NCI-H146 (cell line): ENCODE measurements at places on chromosomes 5 and 9.

DNA sequence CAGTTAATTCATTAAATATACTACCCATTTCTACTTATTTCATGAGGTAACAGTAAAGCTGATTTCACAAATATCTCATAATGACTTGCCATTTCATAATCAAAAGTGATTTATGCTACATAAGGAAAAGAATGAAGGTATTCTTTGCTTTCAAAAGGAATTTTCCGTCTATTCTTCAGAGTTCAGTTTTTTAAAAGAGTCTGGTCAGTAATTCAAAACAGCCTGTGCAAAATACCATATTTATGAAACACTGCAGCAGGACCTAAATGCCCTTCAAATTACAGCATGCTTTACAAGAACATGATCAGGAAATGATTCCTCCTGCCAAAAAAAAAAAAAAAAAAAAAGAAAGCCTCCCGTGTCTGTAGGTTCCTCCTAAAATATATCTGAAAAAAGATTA lies 154.7 kb downstream of the KIAA0825 start:
- DNase-seq, result no peak

- DNase-seq, result no peak
Measured at GRCh38 chr5:176875783-176876505, 23.2 kb downstream of the HK3 start.

DNA sequence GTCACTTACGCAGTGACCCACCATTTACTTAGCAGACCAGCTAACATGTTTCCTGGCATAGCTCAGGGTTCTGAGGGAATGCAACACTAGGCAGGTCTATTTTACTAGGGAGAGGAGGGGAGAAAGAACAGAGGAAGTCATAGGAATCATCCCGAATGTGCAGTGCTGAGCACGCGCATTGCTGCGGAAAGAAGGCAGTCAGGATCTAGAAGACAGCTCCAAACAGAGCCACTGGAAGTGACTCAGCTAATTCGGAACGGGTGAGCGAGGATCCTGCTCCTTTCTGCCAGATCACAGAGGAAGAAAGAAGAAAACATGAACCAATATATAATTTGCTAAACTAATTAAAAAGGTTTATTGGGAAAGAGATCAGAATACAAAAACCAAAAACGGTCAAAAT lies 339.8 kb downstream of the EFNA5 start:
- DNase-seq, result no peak

- DNase-seq, result peak; percentile 85
Measured at GRCh38 chr5:78016863-78017529, 240.9 kb upstream of the TBCA start.

DNA sequence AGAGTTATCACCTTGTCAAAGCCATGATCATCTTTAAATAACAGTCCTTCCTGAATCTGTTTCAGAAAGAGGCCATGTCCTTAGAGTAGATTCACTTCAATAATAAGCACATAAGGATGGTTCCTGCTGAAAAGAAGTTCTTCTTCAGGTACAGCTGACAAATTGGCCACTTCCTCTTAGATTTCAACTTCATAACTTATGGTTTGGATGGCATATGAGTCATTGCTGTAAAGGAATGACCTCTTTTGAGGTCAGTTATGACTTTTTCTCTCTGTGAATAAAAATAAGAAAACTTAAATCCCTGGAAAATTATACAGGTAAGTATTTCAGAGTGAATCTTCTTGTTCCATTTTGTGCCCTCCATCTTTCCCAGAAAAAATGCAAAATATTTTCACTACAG lies 555.3 kb upstream of the ZNF462 start:
- no peak for DNase-seq

DNA sequence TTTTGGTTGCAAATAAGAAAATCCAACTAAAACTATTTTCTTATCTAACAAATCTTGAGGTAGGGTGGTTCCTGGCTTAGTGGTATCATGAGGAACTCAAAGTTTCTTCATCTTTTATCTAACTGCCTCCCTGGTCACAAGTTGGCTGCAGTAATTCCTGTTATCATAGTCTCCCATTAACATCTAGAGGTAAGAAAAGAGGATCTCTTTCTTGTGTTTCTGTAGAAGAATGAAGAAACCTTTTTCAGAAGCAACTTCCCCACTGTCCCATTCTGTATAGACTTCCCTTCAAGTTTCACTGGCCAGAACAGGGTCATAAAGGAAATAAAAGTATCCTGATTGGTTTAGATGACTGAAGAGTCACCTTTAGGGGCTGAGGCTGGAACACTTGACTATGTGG lies 81.8 kb upstream of the ELL2 start:
- no peak for DNase-seq

DNA sequence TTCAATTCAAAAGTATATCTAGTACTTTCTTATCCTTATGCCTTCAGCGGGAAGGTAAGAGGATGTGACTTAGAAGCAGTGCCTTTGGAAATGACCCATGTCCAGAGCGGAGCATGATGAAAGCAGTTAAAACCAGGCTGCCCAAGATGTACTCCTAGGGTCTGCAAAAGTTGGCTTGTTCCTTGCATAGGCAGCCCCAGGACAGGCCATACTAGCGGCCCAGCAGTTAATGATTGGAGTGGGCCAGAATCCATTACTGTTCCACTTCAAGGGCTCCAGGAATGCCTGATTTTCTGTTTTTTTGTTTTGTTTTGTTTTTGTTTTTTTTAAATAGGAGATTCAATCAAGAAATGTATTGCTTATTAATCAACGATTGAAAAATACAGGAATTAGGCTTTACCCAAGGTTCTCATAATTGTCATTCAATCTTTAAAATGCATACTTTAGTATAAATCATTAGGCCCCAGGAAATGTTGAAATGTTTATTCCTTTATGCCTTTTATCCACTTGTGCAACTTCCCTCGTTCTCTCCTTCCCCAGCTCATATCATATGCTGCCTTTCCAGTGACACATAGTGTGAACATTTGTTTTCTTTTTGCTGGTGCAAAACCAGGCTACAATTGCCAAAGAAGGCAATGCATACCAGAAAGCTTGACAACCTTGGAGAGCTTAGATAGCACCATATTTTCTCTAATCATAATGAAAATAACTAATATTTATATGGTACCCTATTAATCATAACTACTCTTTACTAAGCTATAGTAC lies 190.8 kb downstream of the ARHGEF28 start:
- DNase-seq, result no peak

DNA sequence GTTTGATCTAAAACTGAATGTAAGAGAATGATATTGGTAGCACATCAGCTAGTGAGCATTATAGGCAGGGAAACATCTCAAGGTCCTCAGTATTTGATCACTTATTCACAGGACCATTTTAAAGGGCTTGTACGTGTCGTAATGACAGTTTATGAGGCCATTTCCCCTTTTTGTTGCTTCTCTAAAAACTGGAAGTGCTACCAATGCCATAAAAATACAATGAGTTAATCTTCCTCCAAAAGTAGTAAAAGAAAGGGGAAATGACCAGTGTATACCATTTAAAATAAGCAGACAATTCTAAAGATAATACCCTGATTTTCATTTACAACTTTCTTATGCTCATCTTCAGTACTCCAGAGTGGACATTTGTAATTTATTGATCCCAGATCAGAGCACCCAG lies 285.8 kb upstream of the PCSK5 start:
- DNase-seq, result no peak

DNA sequence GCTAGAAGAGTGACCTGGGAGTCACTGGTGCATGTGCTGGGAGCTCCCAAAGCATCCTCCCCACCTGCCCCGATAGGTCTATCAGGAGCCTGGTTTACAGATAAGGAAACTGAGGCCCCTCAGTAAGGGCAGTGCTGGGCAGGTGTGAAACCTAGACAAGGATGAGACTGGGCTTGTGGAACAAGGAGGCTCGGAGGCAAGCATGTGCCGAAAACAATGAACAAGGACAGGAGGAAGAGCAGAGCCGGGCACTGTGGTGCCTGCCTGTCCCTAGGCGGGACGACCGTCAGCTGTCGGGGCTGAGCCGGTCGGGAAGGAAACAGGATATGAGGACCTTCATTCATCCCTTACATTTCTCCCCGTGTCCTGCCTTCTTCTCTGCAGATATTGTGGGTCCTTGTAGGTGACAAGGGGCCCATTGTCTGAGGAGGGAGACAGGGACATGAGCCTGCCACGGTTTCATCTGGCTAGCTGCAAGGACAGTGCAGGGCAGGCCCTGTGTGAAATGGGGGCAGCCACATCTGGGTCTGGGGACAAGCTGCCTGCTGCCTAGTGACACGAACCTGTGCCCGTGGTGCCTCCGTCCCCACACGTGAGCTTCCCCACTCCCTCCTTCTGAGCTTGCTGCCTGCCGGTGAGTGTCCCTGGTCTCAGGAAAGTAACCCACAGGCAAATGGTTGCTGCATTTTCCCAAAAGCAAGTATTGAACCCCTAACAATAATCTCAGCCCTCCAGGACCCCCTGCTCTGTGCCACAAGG lies 18.6 kb downstream of the FGD3 start:
- DNase-seq, result no peak

DNA sequence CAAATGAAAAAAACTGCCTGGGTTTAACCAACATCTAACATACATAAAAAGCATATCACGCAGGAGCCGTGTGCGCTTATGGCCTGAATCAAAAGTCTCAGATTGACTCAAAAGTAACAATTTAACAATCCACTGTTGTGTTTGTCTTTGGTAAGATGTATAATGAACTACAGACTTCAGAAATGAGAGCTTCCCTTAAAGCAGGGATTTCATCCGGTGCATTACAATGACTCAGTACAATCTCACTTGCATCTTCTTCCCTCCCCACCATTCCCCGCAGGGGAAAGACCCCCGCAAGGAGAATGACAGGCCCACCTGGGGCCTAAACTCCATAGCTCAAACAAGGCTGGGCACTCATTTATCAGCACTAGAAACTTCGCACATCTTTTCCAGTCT lies 1.4 kb downstream of the ZFR start:
- DNase-seq, result no peak

- no peak for DNase-seq
Measured at GRCh38 chr5:141861194-141861593, 17.0 kb downstream of the PCDH1 start.

- DNase-seq, result peak; percentile 23
Measured at GRCh38 chr5:51416149-51416548, 32.9 kb downstream of the ISL1 start.

- DNase-seq, result no peak
Measured at GRCh38 chr9:121896545-121896943, 196.6 kb downstream of the TTLL11 start.

DNA sequence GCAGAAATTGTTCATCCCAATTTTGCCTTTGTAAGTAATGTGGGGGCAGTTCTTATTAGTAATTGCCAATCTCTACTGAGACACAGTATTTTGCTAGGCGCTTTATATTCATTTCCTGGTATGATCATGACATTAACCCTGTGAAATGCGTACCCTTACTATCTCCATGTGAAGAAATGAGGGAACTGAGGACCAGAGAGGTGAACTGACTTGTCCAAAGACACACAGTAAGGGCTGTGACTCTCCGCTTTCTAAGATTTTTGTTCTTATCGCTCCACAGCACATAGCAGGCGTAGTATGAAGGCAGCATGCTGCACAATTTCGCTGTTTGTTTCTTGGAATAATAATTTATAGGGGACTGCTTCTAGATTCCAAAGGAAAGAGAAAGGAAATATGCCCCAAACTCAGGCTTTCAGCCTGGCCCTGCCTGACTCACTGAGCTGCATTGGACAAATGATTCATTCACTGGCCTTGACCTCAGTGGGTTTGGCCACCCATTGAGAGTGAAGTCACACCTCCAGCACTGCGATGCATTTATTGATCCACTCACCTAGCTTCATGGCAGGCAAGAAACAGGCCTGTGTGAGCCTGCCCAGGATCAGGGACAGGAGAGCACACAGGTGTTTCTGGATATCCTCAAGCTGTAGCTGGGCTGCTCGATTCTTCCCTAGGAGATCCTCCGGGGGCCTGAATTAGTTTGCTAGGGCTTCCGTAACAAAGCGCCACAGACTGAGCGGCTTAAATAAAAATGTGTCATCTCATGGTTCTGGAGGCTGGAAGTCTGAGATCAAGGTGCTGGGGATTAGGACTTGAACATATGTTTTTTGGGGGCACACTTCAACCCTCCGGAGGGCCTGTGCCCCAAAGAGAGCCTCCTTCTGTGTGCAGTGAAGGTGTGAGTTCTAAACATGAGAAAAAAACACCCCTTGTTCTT lies 7.2 kb upstream of the DUSP1 start:
- peak; percentile 72 for DNase-seq

GRCh38 chr5:172866802-172867748 lies 33.0 kb downstream of the ERGIC1 start:
- DNase-seq, result peak; percentile 78

- no peak for DNase-seq
Measured at GRCh38 chr9:121812159-121812735, 160.8 kb downstream of the DAB2IP start.

DNA sequence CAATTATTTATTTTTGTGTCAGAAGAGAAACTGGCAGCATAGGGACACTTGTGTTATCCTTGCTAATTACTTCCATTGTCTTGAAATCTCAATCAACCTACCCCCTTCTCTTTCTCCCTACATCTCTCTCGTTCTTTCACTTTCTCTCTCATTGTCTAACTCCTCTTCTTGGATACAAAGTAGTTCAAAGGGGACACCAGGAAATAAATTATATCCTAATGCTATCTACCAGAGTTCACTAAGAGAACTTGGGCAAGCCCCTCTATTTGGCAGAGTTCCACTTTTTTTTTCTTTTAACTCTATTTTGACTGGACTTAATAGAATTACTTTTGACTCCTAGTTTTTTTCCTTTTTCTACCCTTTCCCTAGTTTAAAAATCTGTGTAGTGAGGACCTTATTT lies 102.2 kb downstream of the MEF2C start:
- DNase-seq, result no peak

DNA sequence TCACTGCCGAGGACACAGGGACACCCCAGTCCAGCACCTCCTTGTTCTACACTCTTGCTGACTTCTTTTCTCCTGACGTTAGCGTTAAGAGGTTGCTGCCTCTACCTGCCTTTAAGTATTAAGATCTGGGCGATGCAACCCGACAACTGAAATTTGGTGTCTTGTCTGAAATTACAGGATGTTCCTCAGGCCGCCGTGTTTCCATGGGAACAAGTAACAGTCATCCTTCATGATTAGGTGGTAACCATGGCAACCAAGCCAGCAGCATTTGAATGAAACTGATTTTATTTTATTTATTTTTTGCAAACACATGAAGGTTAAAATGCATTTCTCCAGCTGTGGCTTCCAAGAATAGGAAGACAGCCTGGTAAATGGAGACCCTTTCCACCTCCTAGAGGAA lies 20.8 kb downstream of the DAB2IP start:
- no peak for DNase-seq

DNA sequence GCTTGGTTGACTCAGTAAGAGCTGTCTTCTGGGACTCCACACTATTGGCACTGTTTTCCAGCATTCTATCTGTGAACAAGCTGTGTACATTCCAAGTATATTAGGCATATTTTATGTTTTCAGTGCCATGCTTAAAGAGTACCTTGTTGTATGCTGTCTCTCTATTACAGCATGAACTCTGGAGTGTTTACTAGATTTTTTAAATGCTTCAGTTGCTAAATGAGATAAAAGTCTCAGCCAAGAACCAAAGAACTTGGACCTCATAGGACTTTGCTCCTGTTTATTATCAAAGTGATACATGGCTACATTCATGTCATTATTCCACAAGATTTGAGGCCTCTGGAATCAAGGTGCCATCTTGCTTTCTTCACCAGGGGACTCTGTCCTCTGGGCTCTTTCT lies 167.2 kb downstream of the C9orf152 start:
- DNase-seq, result no peak

GRCh38 chr5:169018925-169019324 lies 282.0 kb downstream of the SLIT3 start:
- no peak for DNase-seq

GRCh38 chr9:109320742-109321448 lies at the start of gene EPB41L4B:
TSS of gene EPB41L4B (minus strand) at chr9:109321059. CDS start at chr9:109320446, 613 bp downstream.
- peak; percentile 90 for DNase-seq

GRCh38 chr5:24642022-24642421 lies 2.8 kb downstream of the CDH10 start:
- peak; percentile 25 for DNase-seq
